DMS 273 treated with DMSO at 0.1 percent for 48 hours (cell line): ENCODE measurements at places on chromosomes 5 and 9.

DNA sequence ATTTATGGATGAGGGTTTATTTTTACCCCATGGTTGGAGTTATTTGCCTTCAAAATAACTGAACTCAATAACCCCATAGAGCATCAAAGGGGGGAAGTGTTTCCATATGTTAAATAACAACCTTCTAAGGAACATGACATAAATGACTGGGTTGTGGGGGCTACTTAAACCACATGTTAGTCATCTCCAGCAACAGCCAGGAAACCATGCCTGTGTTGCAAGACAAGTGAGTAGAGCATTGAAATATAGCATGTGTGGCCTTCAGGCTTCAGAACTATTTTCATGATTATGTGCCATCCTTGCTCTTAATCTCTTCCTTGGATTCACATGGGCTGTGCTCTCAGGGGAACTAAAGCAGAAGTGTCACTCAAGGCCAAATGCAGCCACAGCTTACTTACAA is 431.2 kb downstream of the AGTPBP1 start:
- DNase-seq = no peak

- no peak for DNase-seq
Measured at GRCh38 chr9:12759761-12760160, 15.1 kb upstream of the LURAP1L start.

GRCh38 chr9:9214066-9214465 is 1398.7 kb downstream of the PTPRD start:
- DNase-seq = no peak

DNA sequence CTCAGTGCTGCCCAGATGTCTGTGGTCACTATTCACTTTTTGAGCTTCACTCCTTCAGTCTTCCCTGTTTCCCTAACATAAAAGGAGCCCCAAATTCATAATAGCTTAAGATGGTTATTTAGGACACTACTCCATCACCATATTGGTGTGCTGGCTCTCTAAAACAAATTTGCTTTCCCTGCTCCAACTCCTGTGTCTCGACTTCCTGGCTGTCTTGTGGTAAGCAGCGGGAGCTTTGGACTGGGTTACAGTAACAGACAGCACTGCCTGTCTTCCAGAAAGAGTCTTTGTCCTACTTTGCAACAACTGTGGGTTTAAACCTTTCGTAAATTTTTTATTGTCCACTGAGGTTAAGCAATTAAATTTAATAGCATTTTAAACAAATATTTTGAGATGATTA is 389.4 kb downstream of the CDH9 start:
- DNase-seq = no peak

DNA sequence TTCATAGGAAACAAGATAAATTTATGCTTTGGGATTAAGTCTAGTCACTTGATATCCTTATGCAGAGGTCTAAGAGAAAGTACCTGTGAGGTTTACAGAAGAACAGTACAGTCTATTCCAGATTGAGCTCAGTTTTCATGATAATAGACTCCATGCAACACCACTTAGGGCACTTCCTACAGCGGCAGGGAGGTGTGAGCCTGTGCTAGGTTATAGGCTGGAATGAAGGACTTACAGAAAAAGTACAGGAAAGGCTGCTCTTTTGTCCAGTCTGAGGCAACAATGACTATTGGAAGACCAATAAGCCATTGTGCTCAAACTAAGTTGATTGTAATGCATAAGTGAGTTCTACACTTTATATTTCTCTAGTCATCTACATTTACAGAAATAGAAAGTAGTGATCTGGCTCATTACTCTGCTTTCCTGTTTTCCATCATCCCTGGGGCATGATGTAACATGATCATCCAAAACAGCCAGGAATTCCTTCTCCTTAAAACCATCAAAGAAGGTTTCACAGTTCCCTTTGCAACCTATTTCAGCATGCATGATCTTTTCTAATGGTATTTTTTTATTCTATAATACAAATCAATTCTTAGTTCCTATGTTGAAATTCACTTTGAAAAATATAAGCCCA is 322.8 kb downstream of the SLF1 start:
- DNase-seq = no peak

GRCh38 chr9:121297389-121297788 is 29.4 kb downstream of the GSN start:
- DNase-seq = no peak

GRCh38 chr9:91558879-91559278 is 135.2 kb upstream of the NFIL3 start:
- no peak for DNase-seq

DNA sequence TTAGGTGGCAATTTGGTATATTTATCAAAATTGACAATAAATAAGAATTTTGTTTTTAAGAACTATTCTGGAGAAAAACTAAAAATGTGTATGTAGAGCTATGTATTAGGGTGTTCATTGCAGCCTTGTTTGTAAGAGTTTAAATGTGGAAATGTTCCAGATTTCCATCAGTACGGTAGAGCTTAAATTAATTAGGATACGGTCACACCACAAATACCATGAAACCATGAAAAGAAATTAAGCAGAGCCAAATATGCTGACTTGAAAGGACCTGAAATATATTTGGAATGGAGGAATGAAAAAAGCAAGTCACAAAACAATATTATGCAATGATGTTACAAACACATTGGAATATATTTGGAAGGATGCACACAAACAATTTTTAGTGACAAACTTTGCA is 64.6 kb downstream of the ACTBL2 start:
- DNase-seq = no peak

DNA sequence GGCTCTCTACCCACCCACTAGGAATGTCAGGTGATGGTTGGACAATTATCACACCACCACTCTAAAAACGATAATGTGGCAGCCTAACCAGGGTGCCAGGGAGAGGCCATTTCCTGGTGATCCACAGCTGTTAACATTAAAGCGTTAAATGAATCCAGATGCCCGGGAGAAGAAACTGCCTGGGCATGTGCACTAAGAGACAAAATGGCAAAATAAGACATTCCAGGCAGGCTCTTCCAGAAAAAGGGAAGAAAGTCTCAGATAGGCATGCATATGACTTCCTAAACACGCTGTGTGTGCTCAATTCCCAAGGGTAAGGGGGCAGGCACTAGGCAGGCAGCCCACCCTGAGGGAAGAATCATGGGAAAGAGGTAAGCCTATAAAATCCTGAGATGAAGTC is 4.6 kb upstream of the TXN start:
- no peak for DNase-seq

- no peak for DNase-seq
Measured at GRCh38 chr5:36741128-36741527, 134.7 kb downstream of the SLC1A3 start.

DNA sequence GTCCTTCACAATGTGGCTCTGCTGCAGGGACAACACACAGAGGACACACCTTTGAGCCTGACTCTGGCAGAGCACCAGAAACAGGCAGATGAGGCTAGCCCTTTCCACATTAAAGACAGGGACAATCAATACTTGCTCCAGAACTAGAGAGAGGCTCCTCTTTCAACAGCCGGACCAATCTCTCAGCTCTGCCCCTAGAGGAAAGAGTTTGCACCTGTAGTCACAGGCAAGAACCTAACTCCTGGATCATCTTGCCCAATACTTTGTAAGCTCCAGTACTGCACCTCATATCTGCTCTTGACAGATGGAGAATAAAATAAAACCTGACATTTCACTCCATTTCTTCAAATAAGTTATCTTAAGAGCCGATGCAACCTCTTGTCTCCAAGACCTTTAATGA is 52.1 kb downstream of the EPB41L4A start:
- DNase-seq = no peak

- no peak for DNase-seq
Measured at GRCh38 chr5:84032324-84032723, 311.7 kb upstream of the HAPLN1 start.

DNA sequence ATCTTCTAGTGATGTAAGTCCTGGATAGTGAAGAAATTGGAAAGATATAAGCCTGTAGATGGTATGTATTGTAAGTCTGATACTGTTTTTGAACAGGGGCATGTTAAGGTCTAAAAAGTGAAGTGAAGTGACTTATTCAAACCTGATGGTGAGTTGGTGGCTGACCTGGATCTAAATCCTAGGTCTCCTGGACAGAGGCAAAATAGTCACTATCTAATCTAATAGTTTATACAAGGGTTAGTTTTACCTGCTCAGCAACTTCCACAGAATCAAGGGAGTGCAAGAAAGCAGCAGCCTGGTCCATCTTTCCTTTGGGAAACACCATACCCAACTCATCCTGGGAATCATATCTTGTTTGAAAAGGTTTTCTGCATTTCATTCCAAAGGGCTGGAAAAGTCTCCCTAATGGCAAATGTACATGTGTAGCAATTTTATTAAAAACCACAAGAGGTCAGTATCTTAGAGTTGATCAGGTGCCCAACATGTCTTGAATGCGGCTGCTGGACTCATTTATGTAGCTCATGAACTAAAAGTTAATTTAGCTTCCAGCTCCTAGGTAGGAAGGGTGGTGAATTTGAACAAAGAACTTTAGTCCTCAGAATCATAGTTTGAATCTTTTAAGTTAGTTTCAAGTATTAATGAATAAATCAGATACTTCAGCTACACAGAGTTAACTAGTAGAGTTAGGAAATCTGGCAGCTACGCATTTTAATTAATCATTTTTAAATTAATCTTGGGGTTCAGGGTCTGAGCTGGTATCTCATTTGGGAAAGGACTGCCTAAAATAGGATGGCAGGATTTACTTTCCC is 26.0 kb downstream of the SKP2 start:
- peak; percentile 16 for DNase-seq

DNA sequence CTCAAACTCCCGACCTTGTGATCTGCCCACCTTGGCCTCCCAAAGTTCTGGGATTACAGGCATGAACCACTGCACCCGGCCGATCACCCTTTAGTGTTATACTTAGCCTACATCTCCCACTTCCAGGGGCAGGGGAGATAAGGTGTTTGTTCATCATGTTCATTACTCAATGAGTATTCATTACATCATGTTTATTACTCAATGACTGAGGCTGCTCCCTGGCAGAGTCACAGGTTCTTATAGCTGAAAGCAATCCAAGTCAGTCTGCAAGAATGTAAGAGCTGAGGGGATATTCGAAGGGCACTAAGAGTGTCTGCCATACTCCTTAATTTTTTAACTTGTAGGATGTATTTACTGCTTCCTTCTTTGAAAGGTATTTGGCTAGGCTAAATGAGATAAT is 214.2 kb downstream of the SPATA31D1 start:
- DNase-seq = no peak

- DNase-seq = no peak
Measured at GRCh38 chr9:95516734-95517558, at the start of gene PTCH1. Gene PTCH1 (minus strand): TSS chr9:95516971.

- no peak for DNase-seq
Measured at GRCh38 chr5:15610216-15610615, 110.2 kb downstream of the FBXL7 start.

DNA sequence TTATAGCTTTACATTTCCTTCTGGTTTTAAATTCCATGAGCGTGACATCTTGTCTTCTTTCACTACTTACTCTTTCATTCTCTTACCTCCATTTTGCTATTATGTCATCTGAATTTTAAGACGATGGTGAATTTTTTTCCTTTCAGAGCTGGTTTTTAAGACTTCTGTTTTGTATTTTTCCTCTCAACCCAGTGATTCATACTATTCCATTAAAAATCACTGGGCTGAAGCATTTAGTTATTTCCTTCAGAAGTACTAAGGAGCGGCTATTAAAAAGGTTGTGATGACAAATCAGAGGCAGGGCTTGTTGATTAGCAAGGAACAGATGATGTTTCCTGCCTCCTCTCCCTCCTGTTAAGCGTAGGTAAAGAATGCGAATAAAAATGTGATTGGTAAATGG is 16.5 kb downstream of the AGXT2 start:
- no peak for DNase-seq

- DNase-seq = no peak
Measured at GRCh38 chr5:90111364-90112032, 298.1 kb downstream of the CETN3 start.

DNA sequence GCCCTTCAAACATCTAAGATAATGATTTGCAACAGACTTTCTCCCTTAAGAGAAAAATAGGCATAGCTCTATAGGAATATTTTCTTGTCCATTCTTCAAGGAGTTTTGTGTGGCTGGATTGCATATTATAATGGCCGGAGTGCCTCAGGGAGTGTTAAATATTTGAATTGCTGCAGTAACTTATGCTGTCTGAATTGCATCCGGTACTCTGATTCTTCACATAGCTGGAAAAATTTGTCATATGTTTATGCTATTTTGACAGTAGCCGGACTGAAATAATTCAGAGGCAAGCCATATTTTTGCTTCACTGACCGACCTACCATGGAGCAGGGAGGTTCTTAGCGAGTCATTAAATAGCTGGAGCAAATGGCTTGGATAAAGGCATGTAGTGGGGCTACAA is 621.0 kb downstream of the ACTL7B start:
- no peak for DNase-seq

DNA sequence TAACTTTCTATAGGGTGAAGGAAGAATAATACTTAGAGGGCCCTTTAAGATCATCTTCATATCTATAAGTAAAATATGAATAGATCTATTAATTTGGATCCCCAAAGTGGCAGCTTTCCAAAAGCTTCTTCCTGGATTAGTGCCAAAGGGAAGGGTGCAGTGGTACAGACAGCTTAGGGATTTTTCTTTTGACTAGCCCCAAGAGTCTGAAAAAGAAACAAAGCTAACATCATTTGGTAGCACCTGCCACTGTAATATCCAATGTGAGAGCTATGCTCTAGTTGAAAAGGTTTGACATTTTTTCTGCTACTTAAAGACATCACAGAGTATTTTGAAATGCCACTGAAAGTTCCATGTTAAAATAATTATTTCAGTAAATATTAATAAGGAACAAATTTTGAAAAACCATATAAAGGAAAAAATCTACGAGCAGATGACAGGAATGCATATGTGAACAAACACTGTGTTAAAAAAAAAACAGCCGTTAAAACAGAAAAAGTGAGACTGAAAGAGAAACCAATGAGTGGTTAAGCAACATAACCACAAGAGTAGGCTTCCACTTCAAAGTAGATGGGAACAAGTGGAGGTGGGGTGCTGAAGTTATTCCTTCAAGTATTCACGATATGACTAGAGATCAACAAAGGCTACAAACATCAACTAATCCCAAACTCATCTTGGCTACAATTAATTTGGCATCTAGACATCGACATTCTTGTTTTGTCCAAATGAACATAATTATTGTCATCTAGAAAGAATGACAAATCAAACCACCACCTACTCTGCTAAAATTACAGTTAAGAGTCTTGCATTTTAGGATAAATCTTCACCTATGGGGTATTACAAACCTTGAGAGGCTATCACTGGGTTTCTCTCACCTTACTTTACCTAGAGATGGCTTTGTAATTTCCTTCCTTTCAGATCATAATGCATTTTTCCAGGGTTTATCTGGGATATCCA is 137.5 kb downstream of the CPLANE1 start:
- DNase-seq = no peak

DNA sequence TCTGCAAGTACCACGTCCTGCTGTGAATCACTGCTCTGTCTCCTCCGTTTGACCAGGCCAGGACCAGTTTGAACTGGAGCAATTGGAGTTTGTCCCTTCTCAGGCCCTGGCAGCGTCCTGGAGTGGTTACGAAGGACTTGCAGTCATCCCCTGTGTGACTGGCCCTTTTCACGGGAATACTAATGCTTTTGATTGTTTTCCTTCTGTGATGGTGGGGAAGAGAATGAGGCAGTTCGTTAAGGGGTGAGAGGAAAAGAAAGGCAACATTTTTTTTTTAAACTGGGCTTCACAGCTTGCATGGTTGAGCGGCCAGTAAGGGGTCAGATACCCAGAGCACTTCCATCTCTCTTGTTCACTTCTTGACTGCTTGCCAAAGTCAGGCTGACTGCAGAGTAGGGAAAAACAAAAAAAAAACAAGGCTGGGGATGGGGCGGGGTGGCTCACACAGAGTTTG is 153.5 kb upstream of the STK32A start:
- no peak for DNase-seq

- no peak for DNase-seq
Measured at GRCh38 chr9:16515207-16515606, 355.3 kb downstream of the BNC2 start.
